Stimulated activated naive CD8-positive, alpha-beta T cell treated with anti-CD3 and anti-CD28 coated beads, Interleukin-15, amount 100 ng/mL, for 72 hours (primary cell): ENCODE measurements at places on chromosomes 1 and 21.
A peak's percentile ranks its signal among the peaks of the same experiment; 100 is the strongest.

DNA sequence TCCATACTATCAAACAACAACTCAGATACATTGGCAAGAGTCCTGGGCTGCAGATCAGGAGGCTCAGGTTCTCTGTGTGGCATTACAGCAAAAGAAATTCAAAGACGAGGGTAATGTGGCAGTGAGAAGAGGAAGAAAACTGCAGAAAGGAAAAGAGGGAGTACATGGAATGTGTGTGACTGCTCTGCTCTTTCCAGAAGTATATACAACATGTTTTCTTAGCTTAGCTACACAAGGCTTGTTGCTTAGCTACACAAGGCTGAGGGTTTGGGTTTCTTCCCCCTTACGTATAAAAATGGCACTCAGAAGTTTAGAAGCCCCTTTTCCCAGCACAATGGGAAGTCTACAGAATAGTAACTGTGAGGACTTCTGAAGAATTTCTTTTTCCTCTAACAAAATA, 86.0 kb downstream of the PRRX1 start:
- no peak for DNase-seq

DNA sequence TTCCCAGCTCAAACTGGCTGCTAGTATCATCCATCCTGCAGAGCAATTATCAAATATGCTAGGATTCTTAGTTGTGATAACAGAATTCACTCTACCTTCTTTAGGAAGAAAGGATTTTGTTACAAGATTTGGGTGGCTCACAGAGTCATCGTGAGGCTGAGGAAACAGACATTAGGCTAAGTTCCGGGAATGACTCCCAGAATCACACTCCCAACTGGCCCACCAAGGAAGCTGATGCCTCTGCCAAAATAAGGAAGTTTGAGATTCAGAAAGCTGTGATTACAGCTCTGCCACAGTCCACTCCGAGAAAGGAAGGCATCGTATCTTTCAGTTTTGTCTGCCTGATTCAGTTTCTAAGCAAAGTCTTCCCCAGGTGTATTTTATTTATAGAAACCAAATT, 50.6 kb upstream of the LYPLAL1 start:
- no peak for DNase-seq

- no peak for DNase-seq
Observed at GRCh38 chr1:222889440-222889839, 74.6 kb downstream of the DISP1 start.

GRCh38 chr1:215911406-215911968, 344.4 kb downstream of the KCTD3 start:
- no peak for DNase-seq

- DNase-seq, result peak; percentile 61
Observed at GRCh38 chr1:156198831-156199349, 5.0 kb downstream of the SLC25A44 start.

GRCh38 chr1:184419350-184420161, 32.7 kb downstream of the C1orf21 start:
- no peak for DNase-seq

GRCh38 chr1:233114159-233114558, 163.7 kb downstream of the NTPCR start:
- DNase-seq, result no peak

DNA sequence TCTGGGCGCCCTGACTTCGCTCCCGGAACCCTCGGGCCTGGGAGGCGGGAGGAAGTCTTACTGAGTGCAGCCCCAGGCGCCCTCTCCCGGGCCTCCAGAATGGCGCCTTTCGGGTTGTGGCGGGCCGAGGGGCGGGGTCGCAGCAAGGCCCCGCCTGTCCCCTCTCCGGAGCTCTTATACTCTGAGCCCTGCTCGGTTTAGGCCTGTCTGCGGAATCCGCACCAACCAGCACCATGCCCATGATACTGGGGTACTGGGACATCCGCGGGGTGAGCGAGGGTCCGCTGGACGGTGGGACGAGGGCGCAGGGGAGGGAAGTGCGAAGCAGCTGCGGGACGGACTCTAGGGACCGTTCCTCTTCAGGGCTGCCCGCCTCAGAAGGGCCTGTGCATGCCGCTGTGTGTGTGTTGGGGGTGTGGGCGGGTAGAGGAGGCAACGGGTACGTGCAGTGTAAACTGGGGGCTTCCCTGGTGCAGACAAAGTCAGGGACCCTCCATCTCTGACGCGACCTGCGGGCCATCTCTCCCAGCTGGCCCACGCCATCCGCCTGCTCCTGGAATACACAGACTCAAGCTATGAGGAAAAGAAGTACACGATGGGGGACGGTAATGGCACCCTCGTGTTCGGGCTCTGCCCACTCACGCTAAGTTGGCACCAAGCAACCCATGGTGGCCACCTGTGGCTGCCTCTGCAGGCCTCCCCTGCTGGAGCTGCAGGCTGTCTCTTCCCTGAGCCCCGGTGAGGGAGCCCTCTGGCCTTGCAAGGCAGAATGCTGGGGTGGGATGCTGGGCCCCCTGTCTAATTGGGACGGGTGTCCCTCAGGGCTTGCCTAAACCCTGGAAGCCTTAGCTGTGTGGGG, at the start of gene GSTM1:
Gene GSTM1 (plus strand): TSS at position 177 of the 859 bp plus-strand sequence. CDS start 57 bp downstream, at position 234.
- no peak for DNase-seq

DNA sequence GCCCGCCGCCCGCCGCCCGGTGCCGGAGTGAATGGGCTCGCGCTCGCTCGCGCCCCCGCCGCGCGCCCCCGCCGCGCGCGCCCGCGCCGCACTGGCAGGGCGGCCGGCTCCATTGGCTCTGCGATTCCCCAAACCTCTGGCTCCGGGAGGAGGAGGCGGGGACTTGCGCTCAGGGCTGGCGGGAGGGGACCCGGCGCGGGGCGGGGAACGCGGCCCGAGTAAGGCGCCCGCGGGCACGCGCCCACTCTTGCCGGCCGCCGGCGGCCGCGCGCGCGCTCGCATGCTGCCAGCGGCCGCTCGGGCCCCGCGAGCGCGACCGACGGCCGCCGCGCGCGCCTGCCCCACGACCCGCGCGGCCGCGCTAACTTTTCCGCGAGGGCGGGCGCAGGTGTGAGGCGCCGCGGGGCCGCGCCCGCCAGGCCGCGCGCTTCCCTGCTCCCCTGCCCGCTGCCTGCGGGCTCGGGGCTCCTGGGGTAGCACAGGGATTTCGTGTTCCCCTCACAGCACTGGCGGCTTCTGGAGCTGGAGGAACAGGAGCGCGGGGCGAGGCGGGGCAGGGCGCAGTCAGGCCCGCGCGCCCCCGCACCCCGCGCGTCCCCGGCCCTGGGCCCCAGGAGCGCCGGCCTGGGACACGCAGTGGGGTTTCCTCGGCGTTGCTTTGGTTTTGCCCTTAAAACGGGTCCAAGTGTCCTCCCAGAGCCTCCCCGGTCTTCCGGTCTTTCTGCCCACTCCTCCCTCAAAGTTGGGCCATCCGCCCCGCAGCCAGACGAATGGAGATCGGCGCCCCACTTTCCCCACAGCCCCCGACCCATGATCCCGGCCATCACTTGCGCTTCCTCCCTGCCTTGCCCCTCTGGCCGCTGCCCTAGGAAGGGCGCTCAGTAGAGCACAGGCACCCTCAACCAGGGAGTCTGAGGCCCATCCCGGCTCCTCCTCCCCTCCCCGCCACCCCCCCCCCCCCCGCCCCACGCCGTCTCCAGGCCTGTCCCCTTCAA, 101.5 kb downstream of the CASZ1 start:
- DNase-seq, result peak; percentile 64

GRCh38 chr1:33560680-33561079, 88.2 kb downstream of the ZSCAN20 start:
- DNase-seq, result no peak

DNA sequence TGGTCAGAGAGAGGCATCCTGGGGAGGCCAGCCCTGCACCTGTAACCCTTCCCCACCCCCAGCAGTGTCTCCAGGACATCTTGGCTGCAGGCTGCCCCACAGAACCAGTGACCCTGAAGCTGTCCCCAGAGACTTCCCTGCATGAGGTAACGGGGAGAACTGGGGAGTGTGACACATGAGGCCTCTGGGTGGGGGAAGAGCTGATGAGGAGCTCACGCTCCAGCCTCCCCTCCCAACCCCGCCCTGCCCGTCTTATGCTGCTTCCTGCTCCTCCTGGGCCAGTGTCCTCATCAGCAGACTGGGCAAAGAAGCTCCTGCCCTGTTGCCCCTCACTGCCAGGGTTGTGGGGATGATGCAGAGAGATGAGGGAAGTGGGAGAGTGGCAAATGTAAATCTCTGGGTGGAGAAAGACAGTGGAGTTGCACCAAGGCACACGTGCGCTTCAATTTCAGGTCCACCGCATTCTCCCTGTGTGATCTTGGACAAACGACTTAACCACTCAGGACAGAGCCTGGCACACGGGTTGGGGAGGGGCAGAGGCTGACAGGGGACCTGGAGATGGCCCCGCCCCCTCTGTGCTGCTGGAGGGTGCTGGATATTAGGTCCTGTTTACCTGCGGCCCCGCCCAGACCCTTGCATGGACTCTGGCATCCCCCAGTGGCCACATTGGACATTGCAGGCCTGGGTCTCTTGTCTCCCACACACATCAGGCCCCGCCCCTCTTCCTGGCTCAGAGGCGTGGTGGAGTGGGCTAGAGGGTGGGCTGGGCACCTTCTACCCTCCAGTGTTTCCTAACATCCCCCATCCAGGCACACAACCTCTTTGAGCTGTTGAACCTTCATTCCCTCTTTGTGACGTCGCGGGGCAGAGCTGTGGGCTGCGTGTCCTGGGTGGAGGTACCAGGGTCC, 12.3 kb downstream of the CLCNKB start:
- peak; percentile 85 for DNase-seq

- DNase-seq, result no peak
Observed at GRCh38 chr1:36503159-36503558, 20.4 kb upstream of the CSF3R start.
